ENCODE measurements at places on chromosomes 5 and 9.

GRCh38 chr5:88256872-88257271 lies 11.8 kb downstream of the TMEM161B start:
- DNase-seq = no peak

- DNase-seq = no peak
Measured at GRCh38 chr9:112274600-112274999, 58.8 kb downstream of the PTBP3 start.

GRCh38 chr5:105392122-105392709 lies 1829.6 kb upstream of the NUDT12 start:
- DNase-seq = no peak

- DNase-seq = no peak
Measured at GRCh38 chr5:174556756-174557155, 167.6 kb upstream of the MSX2 start.

GRCh38 chr5:130729541-130729940 lies 435.5 kb downstream of the HINT1 start:
- DNase-seq = no peak

DNA sequence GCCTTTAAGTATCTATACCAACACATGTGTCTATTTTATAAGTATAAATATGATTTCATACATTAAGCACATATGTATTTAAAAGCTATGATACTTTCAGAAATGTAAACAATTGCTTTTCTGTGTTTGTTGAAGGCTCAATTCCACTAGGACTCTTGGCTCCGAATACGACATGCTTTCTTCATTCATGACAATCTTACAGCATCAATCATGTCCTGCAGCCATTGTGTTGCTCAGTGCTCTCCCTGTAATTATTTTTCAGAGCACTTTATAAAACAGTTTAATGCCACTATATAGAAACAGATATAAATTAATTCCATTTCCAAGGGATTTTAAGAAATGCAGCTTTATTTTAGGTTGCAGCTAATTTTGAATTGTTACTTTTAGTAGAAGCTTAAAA lies 167.3 kb downstream of the TAF11L14 start:
- no peak for DNase-seq

DNA sequence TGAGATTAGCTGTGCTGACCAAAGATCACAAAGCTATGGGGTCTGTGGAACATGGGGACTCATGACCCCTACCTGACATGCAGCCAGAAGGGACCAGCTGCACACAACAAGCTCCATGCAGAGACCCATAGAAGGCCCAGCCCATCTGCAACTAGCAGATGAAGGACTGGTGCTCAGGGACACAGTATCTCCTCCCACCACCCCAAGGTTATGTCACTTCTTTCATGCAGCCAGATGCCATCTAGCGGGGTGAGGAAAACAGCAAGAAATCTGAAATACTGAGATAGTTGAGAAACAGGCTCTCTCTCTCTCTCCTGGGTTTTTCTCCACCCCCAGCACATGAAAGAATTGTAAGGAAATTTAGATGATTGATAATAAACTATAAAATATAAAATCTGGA lies 161.3 kb upstream of the DAPK1 start:
- peak; percentile 3 for DNase-seq

DNA sequence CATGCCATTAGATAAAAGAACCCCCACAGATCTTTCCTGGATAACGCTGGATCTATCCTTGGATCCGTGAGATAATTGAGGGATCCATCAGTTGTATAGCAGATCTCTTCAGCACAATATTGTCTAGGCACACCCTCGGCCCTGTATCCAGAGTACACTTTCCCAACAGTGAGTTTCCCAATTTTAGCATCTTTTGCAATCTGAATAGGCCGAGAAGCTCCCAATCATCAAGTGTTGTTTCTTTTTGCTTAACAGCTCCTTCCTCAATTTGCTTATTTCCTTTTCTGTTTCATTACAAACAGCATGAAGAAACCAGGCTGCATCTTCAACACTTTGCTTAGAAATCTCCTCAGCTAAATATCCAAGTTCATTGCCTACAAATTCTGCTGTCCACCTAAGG lies 4.4 kb upstream of the SPTLC1 start:
- no peak for DNase-seq

DNA sequence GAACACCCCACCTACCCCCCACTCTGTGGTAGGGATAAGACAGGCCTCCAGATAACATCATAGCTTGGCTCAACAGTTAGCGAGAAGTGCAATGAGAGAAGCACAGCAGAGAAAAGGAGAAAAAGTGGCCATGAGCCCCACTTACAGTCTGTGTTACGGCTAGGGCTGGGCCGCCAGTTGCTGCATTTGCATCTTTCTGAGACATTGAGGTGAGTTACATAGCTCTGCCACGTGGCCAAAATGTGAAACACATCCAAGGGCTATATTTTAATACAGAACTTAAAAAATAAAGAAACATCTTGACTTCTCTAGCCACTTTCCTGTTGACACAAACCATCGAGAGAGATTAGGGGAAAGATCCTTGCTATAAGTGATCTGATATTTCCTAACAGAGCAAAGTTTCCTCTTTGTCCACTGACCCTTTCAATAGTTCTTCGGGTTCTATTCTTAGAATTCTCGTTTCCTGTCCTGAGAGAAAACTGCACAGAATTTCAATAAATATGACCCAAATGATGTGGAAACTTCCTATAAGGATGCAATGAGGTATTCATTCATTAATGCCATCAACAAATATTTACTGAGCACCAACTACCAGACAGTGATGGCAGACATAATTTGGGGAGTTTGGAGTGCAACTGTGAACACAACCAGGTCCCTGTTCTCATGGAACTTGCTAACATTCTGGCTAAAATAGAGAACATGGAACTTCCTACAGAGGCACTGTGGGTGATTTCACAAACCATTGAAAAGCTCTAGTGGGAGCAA lies 3.2 kb upstream of the TLE4 start:
- peak; percentile 44 for DNase-seq

GRCh38 chr9:91417602-91418214 lies 5.9 kb downstream of the NFIL3 start:
- DNase-seq = no peak

- DNase-seq = no peak
Measured at GRCh38 chr9:129399634-129399990, 221.3 kb downstream of the C9orf50 start.

Measured in RPMI8226 (cell line).